Activated CD4-positive, alpha-beta T cell treated with anti-CD3 and anti-CD28 coated beads, Interleukin-2, amount 50 U/mL, for 48 hours (primary cell): ENCODE measurements at places on chromosomes 2 and 18.

DNA sequence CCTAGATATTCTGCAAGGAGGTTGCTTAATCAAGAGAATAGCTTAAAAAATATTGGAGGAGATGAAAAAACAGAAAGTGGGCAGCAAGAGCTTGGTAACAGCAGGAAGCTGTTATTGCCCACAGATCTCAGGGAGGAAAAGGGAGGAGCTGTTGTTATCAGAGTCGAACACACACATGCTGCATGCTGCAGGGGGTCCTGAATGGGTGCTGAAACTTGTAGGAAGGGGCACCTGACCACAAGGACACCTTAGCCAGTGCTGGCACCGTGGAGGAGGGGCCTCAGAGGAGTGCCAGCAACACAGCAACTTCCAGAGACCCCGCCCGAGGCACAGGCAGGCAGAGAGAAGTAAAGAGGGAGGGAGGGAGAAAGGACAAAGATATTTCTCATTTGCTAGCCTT lies 332.9 kb downstream of the SOCS6 start:
- DNase-seq = no peak

- no peak for DNase-seq
Observed at GRCh38 chr2:100906679-100907078, 86.7 kb downstream of the NPAS2 start.

- DNase-seq = no peak
Observed at GRCh38 chr2:183740241-183740640, 616.0 kb downstream of the NUP35 start.

DNA sequence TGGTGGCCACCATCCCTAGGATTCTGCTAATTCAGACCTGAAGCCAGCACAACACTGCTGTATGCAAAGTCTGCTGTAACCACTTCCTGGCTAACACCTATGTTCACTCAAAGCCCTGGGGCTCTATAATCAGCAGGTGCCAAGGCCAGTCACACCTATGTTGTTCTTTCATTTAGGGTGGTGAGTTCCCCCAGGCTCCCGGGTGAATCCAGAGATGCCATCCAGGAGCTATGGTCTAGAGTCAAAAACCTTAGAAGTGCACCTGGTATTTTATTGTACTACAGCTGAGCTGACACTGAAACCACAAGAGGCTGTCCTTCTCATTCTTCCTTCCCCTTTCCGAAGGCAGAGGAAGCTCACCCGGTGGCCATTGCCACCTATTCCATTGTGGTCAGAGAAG lies 46.2 kb upstream of the CCDC141 start:
- DNase-seq = no peak

DNA sequence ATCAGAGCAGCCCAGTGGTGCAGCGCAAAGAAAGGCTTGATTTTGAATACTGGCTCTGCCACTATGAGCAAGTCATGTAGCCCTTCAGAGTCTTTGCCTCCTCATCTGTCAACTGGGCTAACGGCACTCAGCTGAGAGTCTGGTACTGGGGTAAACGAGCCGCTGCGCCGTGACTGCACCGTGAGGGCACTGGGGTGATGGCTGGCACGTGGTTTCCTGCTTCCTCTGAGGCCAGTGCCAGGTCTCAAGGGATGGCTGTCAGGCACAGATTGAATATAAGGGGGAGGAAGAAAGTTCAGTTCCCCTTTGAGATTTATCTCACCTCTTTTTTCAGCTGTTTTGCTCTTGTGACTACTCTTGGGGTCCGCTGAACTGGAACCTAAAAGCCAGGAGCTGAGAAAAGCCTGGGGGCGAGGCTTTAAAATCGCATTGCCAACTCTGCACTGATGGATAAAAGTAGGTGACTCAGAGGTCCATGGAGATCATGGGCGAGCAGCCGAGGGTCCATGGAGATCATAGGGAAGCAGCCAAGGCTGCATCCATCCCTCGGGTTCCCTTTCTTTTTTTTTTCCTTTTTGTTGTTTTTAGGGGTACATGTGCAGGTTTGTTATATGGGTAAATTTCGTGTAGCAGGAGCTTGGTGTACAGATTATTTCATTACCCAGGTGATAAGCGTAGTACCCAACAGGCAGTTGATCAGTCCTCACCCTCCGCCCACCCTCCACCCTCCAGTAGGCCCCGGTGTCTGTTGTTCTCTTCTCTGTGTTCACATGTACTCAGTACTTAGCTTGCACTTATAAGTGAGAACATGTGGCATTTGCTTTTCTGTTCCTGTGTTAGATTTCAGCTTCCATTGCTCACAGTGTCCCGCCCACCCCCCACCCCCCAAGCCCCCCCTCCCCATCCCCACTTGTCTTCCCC lies 114.3 kb downstream of the SPP2 start:
- DNase-seq = peak; percentile 27

DNA sequence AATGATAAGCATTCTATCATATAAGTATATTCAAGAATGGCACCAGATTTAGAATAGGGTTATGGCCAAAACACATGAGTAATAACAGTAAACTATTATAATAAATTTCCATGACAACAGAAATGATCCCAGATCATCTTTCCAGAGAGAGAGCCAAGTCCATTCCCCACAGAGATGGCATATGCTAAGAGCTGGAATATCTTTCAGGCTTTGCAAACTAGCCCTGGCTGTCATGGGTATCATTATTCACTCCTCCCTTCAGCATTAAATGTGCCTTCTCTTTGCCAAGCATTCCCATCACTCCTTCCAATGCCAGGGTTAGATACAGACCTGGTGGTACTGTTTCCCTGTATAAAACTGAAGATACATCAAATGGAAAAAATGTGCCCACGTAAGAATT lies 10.9 kb downstream of the FEZ2 start:
- DNase-seq = no peak
